ENCODE measurements at places on chromosomes 12 and 14. TPM values are rescaled to one million over a fixed set of nuclear protein-coding genes. Genes with fewer than 3 reads are reported as not detected.

GRCh38 chr12:108424026-108424425 lies 84.9 kb upstream of the CMKLR1 start:
- H3K27me3 ChIP-seq: no peaks in the 10 kb centered on the region
- no peaks in the 10 kb centered on the region for H3K4me1 ChIP-seq
- H3K4me3 ChIP-seq: no peak overlapping the region
- H3K36me3 ChIP-seq: no peaks in the 10 kb centered on the region

DNA sequence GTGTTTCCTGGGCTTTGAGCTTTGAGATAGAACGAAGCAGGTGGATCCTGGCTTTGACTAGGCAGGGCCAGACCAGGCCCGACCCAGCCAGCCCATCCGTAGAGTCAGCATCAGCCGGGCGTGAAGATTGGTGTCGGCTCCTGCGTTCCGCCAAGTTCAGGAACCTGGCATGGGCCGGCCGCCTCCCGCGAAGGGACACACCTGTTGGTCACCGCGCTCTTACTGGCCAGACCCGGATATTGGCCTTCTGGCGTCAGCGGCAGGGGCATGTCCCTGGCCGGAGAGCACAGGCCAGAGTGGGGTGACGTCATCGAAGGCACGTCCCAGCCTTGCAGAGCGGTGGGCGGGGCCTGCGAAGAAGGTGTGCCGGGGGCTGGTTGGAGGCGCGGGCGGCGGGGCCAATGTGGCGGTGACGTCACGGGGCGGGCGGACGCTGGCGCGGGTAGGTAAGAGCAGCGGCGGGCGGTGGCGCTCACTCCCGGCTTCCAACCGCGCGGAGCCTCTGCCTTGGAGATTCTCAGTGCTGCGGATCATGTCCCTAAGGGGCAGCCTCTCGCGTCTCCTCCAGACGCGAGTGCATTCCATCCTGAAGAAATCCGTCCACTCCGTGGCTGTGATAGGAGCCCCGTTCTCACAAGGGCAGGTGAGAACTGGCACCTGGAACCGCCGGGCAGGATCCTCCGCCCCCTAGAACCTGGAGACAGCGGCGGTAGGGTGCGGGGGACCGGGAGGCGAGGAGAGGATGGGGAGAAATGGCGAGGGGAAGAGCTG lies at the start of gene ARG2:
Gene ARG2, plus strand, starts transcription at position 475 of the 771 bp plus-strand sequence. Its CDS starts 58 bp downstream, at position 533.
- H3K4me1 ChIP-seq: peaks cover 32% of the 10 kb centered on the region
- H3K4me3 ChIP-seq: peak within 1 kb of the TSS; percentile 56
- H3K27ac ChIP-seq: peak within 1 kb of the TSS; percentile 81

DNA sequence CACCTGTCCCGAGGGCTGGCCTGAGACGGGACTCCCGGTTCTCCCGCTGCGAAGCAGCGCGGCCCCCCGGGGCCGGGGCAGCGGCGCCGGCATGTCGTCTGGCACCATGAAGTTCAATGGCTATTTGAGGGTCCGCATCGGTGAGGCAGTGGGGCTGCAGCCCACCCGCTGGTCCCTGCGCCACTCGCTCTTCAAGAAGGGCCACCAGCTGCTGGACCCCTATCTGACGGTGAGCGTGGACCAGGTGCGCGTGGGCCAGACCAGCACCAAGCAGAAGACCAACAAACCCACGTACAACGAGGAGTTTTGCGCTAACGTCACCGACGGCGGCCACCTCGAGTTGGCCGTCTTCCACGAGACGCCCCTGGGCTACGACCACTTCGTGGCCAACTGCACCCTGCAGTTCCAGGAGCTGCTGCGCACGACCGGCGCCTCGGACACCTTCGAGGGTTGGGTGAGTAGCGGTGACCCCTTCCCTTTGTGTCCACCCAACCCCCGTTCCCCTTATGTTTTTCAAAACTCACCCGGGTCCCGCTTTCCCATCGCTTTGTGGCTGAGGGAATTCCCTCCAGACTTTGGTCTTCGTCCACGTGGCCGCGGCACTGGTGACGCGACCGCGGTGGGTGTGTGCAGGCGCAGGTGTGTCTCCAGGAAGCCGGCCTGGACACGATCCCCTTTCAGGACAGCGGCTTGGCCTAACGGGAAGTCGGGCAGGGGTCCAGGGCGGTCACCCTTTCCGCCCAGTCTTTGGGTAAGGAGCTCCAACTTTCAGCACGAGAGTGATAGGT lies 826 bp downstream of the PRKCH start:
- peak; percentile 85 for DNase-seq
- H3K36me3 ChIP-seq: no peaks in the 10 kb centered on the region
- no peaks in the 10 kb centered on the region for H3K27me3 ChIP-seq
- H3K27ac ChIP-seq: peak overlapping the region; percentile 89
- H3K4me3 ChIP-seq: peak overlapping the region; percentile 71

- no peak for DNase-seq
- no peaks in the 10 kb centered on the region for H3K4me1 ChIP-seq
- no peaks in the 10 kb centered on the region for H3K27me3 ChIP-seq
- H3K36me3 ChIP-seq: no peaks in the 10 kb centered on the region
Measured at GRCh38 chr14:95841668-95842067, 35.0 kb upstream of the TUNAR start.

The STYK1 gene
- polyA plus RNA-seq: 0.17 TPM

The DAO gene
- not detected for polyA plus RNA-seq

GRCh38 chr14:67168110-67168441 lies 21.2 kb upstream of the GARIN2 start:
- peaks cover 24% of the 10 kb centered on the region for H3K36me3 ChIP-seq
- no peaks in the 10 kb centered on the region for H3K4me1 ChIP-seq
- no peaks in the 10 kb centered on the region for H3K27me3 ChIP-seq
- no peak for DNase-seq
- no peak overlapping the region for H3K27ac ChIP-seq

- peaks cover 9% of the 10 kb centered on the region for H3K4me1 ChIP-seq
- peak; percentile 76 for DNase-seq
- H3K36me3 ChIP-seq: no peaks in the 10 kb centered on the region
- peak overlapping the region; percentile 34 for H3K4me3 ChIP-seq
Measured at GRCh38 chr12:52307836-52308805, 13.1 kb downstream of the KRT83 start.

DNA sequence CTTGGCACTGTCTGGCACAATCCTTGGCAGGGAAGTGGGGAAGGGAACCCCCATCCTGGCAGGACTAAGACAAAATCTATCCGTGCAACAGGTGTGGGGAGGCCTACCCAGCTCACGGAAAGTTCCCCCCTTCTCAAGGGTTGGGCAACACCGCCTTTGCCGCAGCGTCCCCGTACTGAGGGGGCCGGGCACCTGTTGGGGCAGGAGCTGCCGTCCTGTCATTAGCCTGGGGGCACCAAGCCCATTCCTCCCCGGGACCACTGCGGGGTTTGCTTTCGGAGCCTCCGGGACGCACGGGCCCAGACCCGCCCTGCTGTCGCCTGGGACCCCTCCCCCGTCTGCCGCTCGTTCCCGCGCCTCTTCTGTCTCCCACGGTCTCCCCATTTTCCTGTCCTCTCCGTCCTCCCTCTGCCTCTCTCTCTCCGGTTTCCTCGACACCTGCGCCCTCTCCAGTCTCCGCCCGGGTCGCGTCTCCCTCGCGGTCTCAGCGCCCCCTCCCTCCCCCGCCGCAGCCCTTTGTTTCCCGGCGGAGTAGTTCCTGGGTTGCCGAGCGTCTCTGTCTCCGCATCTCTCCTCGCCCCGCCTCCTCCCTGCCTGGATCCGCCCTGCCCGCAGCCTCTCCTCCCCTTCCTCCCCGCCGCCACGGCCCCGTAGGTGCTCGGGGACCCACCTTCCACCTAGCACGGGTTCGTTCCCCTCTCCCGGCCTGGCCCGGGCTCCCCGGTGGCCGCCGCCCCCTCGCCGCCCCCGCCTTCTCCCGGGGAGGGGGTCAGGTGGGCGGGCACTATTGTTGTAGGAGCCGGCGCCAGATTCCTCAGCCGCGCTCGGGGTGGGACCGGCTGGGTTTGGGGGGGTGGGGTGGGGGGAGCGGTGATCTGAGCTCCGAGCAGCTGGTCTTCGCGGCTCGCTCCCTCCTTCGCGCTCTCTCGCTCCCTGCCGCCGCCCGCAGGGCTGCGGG lies at the start of gene CACNB3:
Gene CACNB3, plus strand, starts transcription at position 624 of the 958 bp plus-strand sequence. CDS start 434 bp downstream, outside the sequence.
- peak; percentile 93 for DNase-seq
- H3K4me3 ChIP-seq: peak within 1 kb of the TSS; percentile 44
- peaks cover 17% of the 10 kb centered on the region for H3K4me1 ChIP-seq
- no peaks in the 10 kb centered on the region for H3K36me3 ChIP-seq
- H3K27me3 ChIP-seq: peaks cover 5% of the 10 kb centered on the region
- H3K27ac ChIP-seq: no peak within 1 kb of the TSS

The ESYT1 gene
- 39.8 TPM for polyA plus RNA-seq

- H3K27me3 ChIP-seq: no peaks in the 10 kb centered on the region
- H3K4me3 ChIP-seq: no peak overlapping the region
- peak overlapping the region; percentile 16 for H3K27ac ChIP-seq
- DNase-seq: no peak
- H3K36me3 ChIP-seq: peaks cover 6% of the 10 kb centered on the region
Measured at GRCh38 chr12:45878630-45879255, 111.6 kb downstream of the SCAF11 start.

GRCh38 chr14:70166530-70167203 lies 22.1 kb downstream of the SLC8A3 start:
- no peaks in the 10 kb centered on the region for H3K36me3 ChIP-seq
- H3K4me1 ChIP-seq: no peaks in the 10 kb centered on the region
- no peak overlapping the region for H3K27ac ChIP-seq

GRCh38 chr12:92049403-92049802 lies 96.2 kb downstream of the BTG1 start:
- no peaks in the 10 kb centered on the region for H3K36me3 ChIP-seq
- H3K4me1 ChIP-seq: no peaks in the 10 kb centered on the region
- no peak for DNase-seq
- no peak overlapping the region for H3K4me3 ChIP-seq
- no peak overlapping the region for H3K27ac ChIP-seq

The PRB2 gene
- polyA plus RNA-seq: not detected

The RPL10L gene
- polyA plus RNA-seq: not detected

DNA sequence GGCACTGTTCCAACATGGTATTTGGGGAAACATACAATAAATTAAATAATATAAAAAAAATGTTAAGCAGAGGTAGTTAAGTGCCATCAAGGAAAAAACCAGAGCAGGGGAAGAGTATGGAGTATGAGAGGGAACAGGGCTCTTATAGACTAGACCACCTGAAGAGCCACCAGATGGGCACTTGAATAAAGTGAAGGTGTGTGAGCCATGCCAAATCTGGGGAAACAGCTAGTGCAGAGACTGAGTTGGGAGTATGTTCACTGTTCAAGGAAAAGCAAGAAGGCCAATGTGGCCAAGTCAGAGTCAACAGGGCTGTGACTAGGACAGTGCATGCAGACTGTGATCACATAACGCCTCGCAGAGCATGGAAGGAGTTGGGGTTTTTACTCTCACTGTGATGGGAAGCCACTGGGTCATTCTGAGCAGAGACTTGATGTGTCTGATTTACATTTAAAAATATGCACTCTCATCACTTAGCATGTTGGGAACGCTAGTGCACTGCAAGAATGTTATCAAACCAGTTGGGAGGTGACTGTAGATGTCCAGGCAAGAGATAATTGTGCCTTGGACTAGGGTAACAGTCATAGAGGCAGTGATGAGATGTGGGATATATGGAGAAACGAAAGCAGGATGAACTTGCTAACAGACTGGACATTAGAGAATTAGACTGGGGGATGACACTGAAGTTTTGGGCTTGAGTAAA lies 25.6 kb downstream of the NDUFA12 start:
- H3K4me3 ChIP-seq: no peak overlapping the region
- H3K27me3 ChIP-seq: no peaks in the 10 kb centered on the region
- no peak overlapping the region for H3K27ac ChIP-seq
- no peaks in the 10 kb centered on the region for H3K4me1 ChIP-seq

DNA sequence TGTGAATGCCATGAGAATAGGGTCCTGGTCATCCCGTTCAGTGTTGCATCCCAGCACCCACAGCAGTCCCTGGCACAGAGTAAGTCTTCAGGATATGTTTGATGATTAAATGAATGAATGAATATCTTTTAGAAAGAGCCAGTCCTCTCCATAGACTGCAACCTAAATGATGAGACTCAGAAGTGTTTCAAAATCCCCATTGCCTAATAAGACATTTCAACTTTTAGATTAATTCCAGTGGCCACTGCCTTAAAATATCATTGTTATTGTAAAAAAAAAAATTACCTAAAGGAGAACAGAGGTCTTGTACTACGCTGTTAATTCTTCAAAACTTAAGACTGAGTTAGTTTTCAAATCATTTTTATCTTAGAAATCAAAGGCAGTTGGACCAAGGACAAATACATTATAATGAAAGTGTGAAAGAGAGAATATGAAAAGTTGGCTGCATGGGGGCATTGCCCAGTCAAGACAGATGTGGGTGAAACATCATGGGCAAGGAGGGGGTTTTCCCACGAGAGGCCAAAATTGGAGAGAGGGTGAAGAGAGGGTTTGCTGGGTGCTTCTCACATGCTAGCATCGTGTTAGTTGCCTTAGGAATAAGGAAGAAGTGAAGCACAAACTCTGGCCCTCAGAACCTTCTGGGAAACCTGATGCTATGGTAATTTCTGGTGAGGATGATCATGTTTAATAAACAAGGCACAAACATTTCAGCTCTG lies 26.3 kb upstream of the CPM start:
- no peaks in the 10 kb centered on the region for H3K27me3 ChIP-seq
- H3K4me3 ChIP-seq: no peak overlapping the region
- no peaks in the 10 kb centered on the region for H3K36me3 ChIP-seq
- H3K4me1 ChIP-seq: no peaks in the 10 kb centered on the region
- no peak for DNase-seq

- no peak overlapping the region for H3K27ac ChIP-seq
- H3K4me1 ChIP-seq: no peaks in the 10 kb centered on the region
- no peaks in the 10 kb centered on the region for H3K27me3 ChIP-seq
- no peak overlapping the region for H3K4me3 ChIP-seq
- H3K36me3 ChIP-seq: peaks cover 18% of the 10 kb centered on the region
Measured at GRCh38 chr12:70555081-70555480, 82.1 kb downstream of the PTPRB start.

- peaks cover 90% of the 10 kb centered on the region for H3K36me3 ChIP-seq
- H3K27ac ChIP-seq: no peak overlapping the region
- no peaks in the 10 kb centered on the region for H3K4me1 ChIP-seq
- no peaks in the 10 kb centered on the region for H3K27me3 ChIP-seq
Measured at GRCh38 chr12:122333142-122334087, 67.1 kb upstream of the VPS33A start.

- H3K27me3 ChIP-seq: no peaks in the 10 kb centered on the region
- no peak overlapping the region for H3K27ac ChIP-seq
- peak; percentile 15 for DNase-seq
- no peaks in the 10 kb centered on the region for H3K36me3 ChIP-seq
Measured at GRCh38 chr14:100223332-100224201, 15.4 kb upstream of the YY1 start.

The OR6C2 gene
- polyA plus RNA-seq: not detected

DNA sequence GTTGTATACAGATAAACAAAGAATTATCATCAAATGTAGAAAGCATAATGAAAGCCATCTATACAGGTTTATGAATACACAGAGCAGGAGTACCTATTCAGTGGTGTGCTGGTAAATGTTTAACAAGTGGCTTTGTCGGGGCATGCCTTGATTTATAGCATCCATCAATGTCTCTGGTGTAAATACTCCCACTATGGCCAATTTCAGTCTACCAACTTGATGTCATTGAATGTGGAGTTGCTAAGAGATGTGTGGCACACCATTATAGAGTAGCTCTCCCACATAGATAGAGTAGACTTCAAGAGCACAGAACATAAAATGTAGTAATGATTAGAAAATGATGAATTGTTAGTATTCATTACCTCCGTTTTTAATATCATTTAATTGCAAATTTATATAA lies 9.3 kb downstream of the GRIP1 start:
- H3K4me3 ChIP-seq: no peak overlapping the region
- DNase-seq: no peak
- H3K4me1 ChIP-seq: no peaks in the 10 kb centered on the region
- no peaks in the 10 kb centered on the region for H3K36me3 ChIP-seq
- H3K27ac ChIP-seq: no peak overlapping the region
